Transverse colon (tissue), 4 donors: ENCODE measurements at places on chromosomes 1 and 21. TPM values are rescaled to one million over a fixed set of nuclear protein-coding genes. Genes with fewer than 3 reads are reported as not detected.

The CHI3L2 gene
- total RNA-seq, result not detected

The IL19 gene
- total RNA-seq, result not detected

The E2F2 gene
- 11.6 TPM for total RNA-seq

The KRTAP19-4 gene
- total RNA-seq, result not detected

The FCER1G gene
- 24.8 TPM for total RNA-seq

The THEM5 gene
- not detected for total RNA-seq

The EFHD2 gene
- 174 TPM for total RNA-seq

The CLCN6 gene
- total RNA-seq, result 14.0 TPM

The RNF207 gene
- total RNA-seq, result 82.6 TPM

The SPATA17 gene
- total RNA-seq, result not detected

The SFN gene
- 50.2 TPM for total RNA-seq

The DPT gene
- total RNA-seq, result 64.0 TPM

The FCAMR gene
- 0.37 TPM for total RNA-seq

The DSCAM gene
- total RNA-seq, result not detected

The ORC1 gene
- 1.00 TPM for total RNA-seq

The SPRR4 gene
- total RNA-seq, result not detected
